ENCODE measurements at places on chromosomes 2 and 18. TPM values are rescaled to one million over a fixed set of nuclear protein-coding genes. Genes with fewer than 3 reads are reported as not detected.

The MIB1 gene
- 20.8 TPM for total RNA-seq

The THSD7B gene
- 0.07 TPM for total RNA-seq

The RUFY4 gene
- 0.12 TPM for total RNA-seq

The GRHL1 gene
- total RNA-seq: 3.2 TPM

The GPAT2 gene
- total RNA-seq: 1.8 TPM

- no peak for DNase-seq
Measured at GRCh38 chr2:196459539-196459938, 180.0 kb upstream of the CCDC150 start.

- no peak for DNase-seq
Measured at GRCh38 chr2:231549446-231550239, 19.4 kb upstream of the NMUR1 start.

- no peak for DNase-seq
Measured at GRCh38 chr2:230268606-230269243, 43.2 kb downstream of the SP140 start.

GRCh38 chr2:219912491-219912921 is 285.1 kb downstream of the SLC4A3 start:
- peak; percentile 61 for DNase-seq

DNA sequence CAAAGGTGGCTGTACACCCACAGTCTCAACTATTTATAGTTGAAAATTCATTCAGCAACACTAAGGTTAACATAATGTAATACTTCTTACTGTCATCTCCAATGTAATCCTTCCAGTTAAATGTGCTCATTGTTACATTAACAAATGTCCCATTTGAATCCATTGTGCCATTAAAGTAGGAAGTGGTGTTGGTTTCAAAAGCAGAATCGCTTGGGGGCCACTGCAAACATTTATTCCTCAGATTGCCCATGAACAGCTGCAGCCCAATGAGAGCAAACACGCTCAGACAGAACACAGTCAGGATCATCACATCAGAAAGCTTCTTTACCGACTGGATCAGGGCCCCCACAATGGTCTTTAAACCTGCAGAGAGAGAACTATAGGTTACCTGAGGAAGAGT is 41.4 kb downstream of the SCN3A start:
- no peak for DNase-seq

DNA sequence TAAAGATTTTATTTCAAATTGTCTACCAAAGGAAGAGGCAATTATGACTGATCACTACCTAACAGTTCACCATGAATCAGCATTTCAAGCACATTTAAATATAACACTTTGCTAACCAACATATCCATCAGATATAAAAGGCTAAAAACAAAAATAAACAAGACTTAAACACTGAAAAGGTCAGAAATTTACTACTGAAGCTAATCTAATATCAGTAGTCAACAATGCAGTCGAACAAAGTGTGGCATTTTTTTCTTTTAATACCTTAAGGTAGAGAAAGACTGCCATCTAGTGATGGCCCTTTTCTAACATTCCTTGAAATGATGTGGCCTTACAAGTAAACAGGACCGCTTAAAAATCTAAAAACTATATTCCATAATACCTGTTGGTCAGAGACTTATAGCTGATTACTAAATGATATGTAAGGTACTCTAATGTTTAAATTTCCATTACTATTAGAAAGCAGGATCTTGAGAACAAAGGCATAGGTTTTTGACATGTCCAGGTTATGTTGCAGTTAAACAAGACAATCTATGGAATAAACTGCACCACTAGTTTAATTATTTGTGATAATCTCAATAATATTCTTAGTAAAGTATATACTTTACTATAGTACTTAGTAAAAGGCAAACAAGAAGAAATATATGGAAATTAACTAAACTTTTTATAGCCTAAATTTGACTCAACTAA is 80.0 kb downstream of the EXOC6B start:
- no peak for DNase-seq

GRCh38 chr2:60484133-60484645 is 69.3 kb downstream of the BCL11A start:
- no peak for DNase-seq

GRCh38 chr2:70639841-70640436 is 86.3 kb upstream of the TGFA start:
- DNase-seq: no peak

DNA sequence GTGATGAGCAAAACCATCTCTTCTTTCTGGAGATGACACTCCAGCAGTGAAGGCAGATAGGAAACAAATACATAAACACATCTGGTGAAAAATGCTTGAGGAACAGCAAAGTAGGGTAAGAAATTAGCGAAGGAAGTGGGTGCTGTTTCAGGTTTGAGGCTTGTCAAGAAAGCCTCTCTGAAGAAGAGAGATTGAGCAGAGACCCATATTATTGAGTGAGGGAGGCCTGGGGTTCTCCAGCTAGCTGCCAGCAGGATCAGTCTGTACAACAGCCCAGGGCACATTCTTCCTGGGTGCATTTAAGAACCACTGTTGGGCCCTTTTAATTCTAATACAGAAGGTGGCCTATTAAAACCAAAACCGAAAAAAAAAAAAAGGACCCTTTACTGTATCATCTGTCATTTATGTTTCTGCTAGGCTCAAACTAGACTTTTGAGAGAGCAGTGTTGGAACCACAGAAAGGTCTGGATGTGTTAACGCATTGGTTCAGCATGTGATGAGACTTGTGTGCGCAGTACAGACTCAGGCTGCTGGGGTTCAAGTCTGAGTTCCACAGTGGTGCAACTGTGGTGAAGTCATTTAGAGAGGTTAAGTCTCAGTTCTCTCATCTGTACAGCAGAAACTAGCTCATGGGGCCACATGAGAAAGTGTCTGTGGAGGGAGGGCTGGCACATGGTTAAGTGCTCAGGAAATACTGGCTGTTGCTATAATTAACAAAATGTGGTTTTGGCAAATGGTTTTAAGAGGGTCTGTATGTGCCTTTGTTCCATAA is 28.9 kb downstream of the MGAT5 start:
- no peak for DNase-seq

DNA sequence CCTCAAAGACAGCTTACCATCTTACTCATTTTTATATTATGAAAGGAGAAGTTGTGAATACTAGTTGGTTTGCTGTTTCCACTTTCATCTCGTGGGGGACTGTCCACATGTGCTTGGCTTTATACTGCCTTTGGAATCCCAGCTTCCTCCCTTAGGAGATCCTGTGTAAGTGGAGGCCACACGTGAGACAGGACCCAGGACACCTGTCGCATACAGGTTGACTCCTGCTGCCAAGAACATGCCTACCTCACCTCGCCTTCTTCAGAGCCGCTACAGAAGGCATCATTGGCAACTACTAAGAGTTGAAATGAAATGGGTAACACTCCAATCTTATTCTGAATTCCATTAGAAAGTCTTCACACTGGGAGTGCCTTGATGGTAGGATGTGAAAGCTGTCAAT is 69.3 kb downstream of the PPP4R1 start:
- no peak for DNase-seq

- DNase-seq: no peak
Measured at GRCh38 chr2:174336501-174337336, 2.0 kb downstream of the SP9 start.

- DNase-seq: no peak
Measured at GRCh38 chr2:169415233-169415748, 53.0 kb upstream of the LRP2 start.

GRCh38 chr2:232103140-232103737 is 141.7 kb downstream of the DIS3L2 start:
- DNase-seq: no peak

- no peak for DNase-seq
Measured at GRCh38 chr2:235287375-235287733, 206.5 kb upstream of the AGAP1 start.

- DNase-seq: no peak
Measured at GRCh38 chr18:44320619-44321460, 359.8 kb upstream of the SETBP1 start.

GRCh38 chr2:241161646-241162281 is 11.5 kb downstream of the PPP1R7 start:
- peak; percentile 89 for DNase-seq

GRCh38 chr18:49028801-49029506 is 78.2 kb upstream of the SMAD7 start:
- DNase-seq: peak; percentile 54

DNA sequence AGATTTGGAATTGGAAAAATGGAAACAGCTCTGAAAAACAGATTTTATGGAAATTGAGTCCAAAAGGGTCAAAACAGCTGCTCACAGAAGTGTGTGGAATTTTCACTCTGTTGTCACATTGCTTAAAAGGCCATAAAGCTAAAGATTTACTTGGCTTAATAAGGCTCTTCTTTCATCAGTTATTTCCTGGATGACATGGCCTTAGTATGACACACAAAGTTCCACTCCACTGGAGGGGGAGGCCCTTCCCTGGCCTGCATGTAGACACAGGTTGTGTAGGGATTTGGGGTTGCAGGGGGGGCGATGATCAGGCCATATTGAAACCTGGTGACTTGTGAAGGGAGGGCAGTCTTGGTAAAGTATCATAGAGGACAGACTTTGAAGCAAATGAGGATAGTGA is 34.0 kb downstream of the TMEM185B start:
- DNase-seq: no peak
